Occipital lobe (tissue), 3 donors: ENCODE measurements at places on chromosomes 4 and X.
A peak's percentile ranks its signal among the peaks of the same experiment; 100 is the strongest.

GRCh38 chr4:15883610-15884243, 54.8 kb downstream of the FGFBP1 start:
- DNase-seq = no peak

DNA sequence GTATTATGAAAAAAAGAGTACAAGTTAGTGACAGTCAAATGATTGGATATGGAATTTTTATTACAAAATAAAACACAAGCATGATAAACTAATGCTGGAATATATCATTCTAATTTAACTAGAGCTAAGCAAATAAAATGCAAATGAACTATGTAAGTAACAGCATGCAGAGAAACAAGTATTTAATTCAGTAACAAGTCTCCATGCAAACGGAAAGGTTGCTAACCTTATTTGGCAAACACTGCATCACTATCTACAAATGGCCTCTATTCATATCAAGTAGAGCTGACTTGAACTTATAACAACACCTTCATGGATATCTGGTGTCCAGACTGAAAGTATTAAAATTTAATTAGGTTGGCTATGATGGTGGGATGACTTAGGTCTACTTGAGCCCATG, 15.4 kb downstream of the PPM1K start:
- no peak for DNase-seq

DNA sequence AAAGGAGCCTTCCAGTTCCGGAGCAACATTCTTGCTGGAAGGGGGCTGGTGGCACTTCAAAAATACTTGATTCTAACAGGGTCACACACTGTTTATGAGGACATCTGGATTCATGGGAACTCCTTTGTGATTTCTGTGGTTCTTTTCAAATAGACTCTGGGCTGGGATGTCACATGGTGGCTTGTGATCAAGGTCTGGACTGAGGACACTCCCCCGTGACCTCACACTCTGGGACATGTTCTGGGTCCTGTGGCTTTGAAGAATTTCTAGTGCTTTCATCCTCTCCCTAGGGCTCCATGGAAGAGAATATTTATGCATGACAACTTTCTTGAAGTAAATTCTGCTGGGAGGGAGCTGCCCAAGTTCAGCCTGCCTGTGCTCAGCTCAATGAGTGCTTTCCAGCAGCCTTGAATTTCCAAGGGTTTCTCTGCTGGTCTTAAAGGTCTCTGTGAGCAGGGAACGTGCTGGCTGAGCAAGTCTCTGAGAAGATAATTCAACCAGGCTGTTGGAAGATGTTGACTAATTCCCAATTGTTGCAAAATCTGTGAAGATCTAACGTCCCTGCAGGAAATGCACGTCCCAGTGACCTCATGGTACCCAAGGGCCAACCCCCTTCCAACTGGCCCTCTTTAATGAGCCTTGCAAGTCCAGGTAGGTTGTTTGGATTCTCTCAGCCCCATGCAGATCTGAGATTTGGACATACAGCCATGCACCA, 36.3 kb downstream of the GPR143 start:
- DNase-seq = no peak

DNA sequence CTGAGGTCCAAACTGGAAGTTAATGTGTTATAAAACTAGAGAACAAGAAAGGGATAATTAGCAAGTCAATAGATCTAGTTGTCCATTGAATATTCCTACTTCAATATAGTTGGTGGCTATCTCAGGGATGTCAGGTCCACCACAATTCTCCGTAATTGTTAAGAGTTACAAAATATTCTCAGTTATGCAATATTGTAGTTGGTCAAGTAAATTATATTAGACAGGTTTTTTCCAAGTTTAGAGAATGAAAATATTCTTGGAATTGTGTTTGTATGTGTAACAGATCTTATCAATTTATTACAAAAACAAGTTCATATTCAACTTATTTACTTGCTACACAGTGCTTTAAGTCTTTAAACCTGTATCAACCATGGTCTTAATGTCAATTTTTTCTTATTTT, 547.4 kb downstream of the SPRY1 start:
- DNase-seq = no peak

DNA sequence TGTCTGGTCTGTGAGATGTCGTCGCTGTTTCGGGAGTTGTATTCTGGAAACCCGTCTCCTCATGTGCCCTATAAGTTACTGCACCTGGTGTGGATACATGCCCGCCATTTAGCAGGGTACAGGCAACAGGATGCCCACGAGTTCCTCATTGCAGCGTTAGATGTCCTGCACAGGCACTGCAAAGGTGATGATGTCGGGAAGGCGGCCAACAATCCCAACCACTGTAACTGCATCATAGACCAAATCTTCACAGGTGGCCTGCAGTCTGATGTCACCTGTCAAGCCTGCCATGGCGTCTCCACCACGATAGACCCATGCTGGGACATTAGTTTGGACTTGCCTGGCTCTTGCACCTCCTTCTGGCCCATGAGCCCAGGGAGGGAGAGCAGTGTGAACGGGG, 1.4 kb downstream of the USP27X start:
- no peak for DNase-seq

- DNase-seq = no peak
These were observed 363.8 kb upstream of the FTHL17 start for GRCh38 chrX:31435592-31435991.

- DNase-seq = no peak
These were observed 513 bp downstream of the NHSL2 start for GRCh38 chrX:71910986-71911730.

GRCh38 chr4:105356194-105356593, 117.7 kb downstream of the PPA2 start:
- DNase-seq = no peak

GRCh38 chr4:180953572-180953971, 1289.6 kb upstream of the TENM3 start:
- DNase-seq = no peak

DNA sequence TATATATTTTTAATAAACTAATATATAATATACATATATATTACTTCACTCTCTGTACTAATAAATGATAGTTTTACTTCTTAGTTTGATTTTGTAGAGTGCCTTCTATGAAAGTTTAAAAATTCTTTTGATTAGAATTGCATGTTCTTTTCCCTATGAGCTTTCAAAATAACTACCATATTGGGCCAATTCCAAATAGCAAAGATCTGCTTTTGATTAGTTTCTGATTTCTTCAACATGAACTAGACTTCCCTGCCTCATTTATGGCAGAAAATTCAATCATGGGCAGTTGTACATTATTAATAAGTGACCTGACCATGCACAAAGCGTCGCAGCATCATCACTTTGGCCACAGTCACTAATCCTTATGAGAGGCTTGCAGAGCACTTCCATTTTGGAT, 48.9 kb upstream of the TEX13A start:
- DNase-seq = no peak

GRCh38 chr4:103018391-103019307, 856 bp downstream of the SLC9B1 start:
- DNase-seq = no peak

DNA sequence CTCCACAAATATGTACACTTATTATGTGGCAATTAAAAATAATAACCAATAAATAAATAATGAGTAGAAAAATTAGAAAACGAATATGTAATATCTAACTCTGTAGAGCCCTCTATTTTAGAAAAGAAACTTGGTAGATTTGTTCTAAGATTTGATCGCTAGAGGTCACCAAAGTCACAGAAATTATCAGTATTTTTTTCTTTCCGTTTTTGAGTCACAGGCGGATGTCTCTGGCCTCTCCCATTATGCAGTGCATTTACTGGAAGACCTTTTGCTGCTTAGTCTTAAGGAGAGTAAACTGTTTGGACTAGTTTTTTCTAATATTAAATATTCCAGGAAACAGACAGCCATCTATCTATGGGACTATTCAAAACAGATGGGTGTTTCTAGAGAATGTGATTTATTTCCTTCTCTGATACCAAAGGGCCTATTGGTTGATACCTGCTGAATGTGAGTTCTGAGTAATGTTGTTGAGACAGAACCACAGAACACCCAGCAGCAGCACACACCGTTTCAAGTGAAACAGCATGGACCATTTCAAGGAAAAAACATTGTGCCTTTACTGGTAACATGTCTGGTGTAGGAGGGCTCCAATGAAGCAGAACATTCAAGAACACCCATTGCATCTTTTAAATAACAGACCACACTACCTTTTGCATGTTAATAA, 34.0 kb upstream of the GYPA start:
- DNase-seq = no peak

GRCh38 chrX:14357314-14357713, 172.0 kb upstream of the GLRA2 start:
- no peak for DNase-seq

- DNase-seq = peak; percentile 70
These were observed at the start of gene BCOR for GRCh38 chrX:40097504-40098263. BCOR (minus strand) TSS chrX:40097958; CDS start chrX:40077929, 20,029 bp downstream.

GRCh38 chr4:21749924-21750323, 198.6 kb downstream of the KCNIP4 start:
- no peak for DNase-seq

- DNase-seq = no peak
These were observed 4.7 kb downstream of the THAP9 start for GRCh38 chr4:82905205-82905604.

DNA sequence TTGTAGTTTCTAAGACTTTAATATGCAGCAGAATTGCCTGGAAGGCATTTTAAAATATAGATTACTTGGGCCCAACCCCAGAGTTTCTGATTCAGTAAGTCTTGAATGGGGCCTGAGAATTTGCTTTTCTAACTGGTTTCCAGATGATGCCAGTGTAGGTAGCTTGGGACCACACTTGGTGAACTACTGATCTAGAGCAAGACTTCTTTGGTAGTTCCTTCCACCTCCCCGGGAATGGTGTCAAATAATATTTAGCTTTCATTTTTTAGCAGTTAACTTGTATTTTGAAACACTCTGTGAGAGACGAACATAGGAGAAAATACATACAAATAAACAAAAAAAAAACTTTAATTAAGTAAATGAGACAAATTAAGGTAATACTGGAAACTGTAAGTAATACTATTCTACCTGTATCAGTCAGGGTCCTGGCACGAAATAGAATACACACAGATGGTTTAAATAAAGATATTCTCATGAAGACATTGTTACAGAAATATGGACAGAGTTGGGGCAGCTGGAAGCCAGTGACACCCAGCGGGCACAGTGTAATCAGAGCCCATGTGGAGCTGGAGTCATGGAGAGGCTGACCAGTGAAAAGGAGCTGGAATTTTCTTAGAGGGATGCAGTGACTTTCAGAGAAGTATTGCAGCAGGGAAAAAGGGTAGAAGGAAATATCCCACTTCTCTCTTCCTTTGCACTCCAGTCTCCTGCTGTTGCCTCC, 905.7 kb downstream of the CCSER1 start:
- DNase-seq = no peak

DNA sequence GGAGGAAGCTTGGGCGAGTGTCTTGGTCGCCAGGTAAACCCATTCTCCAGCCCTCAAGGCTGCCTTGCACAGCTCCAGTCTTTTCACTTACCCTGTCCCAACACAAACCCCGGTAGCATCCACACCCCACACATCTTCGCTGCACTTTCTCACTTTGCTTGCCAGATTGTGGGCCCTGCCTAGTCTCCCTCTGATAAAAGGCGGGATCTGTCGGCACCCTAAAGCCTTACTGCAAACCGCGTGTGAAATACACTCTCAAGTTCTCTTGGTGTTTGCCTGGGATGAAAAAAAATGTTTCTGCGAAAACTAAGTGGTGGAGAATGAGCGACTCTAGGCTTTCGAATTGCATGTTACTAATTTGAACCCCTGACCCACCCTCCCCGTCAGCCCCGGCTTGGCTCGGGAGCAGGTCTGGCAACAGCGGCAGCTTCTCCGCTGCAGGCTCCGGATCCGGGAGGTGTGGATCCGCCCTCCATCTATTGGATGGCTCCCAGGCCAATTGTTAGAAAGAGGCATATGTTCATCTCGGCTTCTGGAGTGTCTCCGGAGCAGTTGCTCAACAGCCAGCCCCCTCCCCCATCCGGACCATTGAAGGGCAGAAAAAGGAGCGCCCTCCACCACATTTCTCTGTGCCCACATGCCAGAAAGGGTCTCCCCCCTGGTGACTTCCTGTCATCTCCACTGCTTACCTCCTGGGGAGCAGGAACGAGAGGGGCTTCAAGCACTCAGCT, 3.0 kb upstream of the CITED1 start:
- DNase-seq = peak; percentile 26

- DNase-seq = no peak
These were observed 40.0 kb downstream of the VGLL1 start for GRCh38 chrX:136572030-136572429.
